Lung (tissue), 17 donors: ENCODE measurements at places on chromosomes 4 and X. TPM values are rescaled to one million over a fixed set of nuclear protein-coding genes. Genes with fewer than 3 reads are reported as not detected.

DNA sequence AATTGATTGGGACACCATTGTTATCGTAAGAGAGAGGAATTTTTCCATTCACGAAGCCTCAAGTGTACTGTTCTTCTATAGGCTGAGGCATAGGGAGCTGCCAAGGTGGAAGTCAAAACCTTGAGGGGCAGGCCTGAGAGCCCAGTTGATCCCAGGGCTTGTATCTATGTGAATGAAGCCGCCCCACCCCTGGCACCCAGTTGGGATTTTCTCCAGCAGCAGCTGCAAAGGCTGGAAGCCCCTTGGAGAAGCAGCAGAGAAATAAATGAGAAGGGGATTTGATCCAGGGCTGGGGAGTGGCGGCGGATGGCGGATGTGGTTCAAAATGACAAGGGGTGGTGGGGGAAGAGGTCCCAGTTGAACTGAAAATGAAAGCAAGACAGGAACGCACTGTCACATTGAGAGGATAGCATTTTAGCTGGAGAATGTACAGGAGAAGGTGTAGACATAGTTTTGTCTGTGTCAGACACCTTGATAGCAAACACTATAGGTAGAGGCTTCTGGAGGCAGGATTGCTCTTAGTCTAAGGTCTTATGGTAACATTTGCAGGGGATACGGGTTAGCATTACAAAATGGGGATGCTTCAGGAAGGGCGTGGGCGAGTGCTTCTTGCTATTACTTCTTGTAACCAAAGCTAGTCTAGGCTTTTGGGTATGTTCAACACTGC lies 32.6 kb downstream of the DOCK11 start:
- no peak for DNase-seq
- H3K4me1 ChIP-seq, result peaks cover 3% of the 10 kb centered on the region
- peak overlapping the region; percentile 16 for H3K27ac ChIP-seq
- no peaks in the 10 kb centered on the region for H3K27me3 ChIP-seq

GRCh38 chr4:102114118-102114630 lies 231.1 kb downstream of the SLC39A8 start:
- H3K27ac ChIP-seq, result no peak overlapping the region
- no peak overlapping the region for H3K4me3 ChIP-seq
- no peaks in the 10 kb centered on the region for H3K27me3 ChIP-seq
- H3K36me3 ChIP-seq, result no peaks in the 10 kb centered on the region

GRCh38 chrX:19875050-19875431 lies 12.4 kb downstream of the SH3KBP1 start:
- H3K36me3 ChIP-seq, result no peaks in the 10 kb centered on the region
- H3K4me3 ChIP-seq, result no peak overlapping the region
- no peak overlapping the region for H3K27ac ChIP-seq
- DNase-seq, result no peak
- H3K4me1 ChIP-seq, result peaks cover 4% of the 10 kb centered on the region

Gene OPRPN
- total RNA-seq, result not detected

- H3K36me3 ChIP-seq, result no peaks in the 10 kb centered on the region
Observed at GRCh38 chrX:11528623-11529022, 137.1 kb downstream of the ARHGAP6 start.

- H3K27me3 ChIP-seq, result no peaks in the 10 kb centered on the region
- H3K4me1 ChIP-seq, result no peaks in the 10 kb centered on the region
- no peaks in the 10 kb centered on the region for H3K36me3 ChIP-seq
- DNase-seq, result peak; percentile 18
- H3K4me3 ChIP-seq, result no peak overlapping the region
Observed at GRCh38 chr4:148881860-148882643, 439.8 kb upstream of the NR3C2 start.

DNA sequence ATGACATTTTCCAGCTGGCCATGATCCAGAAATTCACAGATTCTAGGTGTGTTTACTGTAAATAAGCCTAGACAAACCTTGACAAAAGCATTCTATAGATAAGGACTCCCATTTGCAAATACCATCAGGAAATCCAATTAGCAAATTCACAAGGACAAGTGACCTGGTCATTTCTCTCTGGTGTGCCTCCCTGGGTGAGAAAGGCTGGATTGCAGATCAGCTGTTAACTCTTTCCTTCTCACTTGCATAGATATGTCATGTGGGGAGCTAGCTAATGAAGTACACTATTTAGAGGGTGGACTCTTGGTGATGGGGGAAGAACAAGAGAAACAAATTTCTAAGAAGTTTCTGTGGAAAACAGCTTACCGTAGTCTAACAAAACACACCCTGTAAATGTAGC lies 58.9 kb downstream of the MOSPD2 start:
- no peaks in the 10 kb centered on the region for H3K4me1 ChIP-seq
- no peak for DNase-seq
- H3K4me3 ChIP-seq, result no peak overlapping the region
- no peak overlapping the region for H3K27ac ChIP-seq
- H3K27me3 ChIP-seq, result peaks cover 10% of the 10 kb centered on the region

- H3K27me3 ChIP-seq, result no peaks in the 10 kb centered on the region
- no peak overlapping the region for H3K27ac ChIP-seq
- peak; percentile 18 for DNase-seq
- no peak overlapping the region for H3K4me3 ChIP-seq
Observed at GRCh38 chr4:140809676-140810075, 53.5 kb upstream of the TBC1D9 start.

Gene CHM
- 44.8 TPM for total RNA-seq

Gene DUSP21
- not detected for total RNA-seq

DNA sequence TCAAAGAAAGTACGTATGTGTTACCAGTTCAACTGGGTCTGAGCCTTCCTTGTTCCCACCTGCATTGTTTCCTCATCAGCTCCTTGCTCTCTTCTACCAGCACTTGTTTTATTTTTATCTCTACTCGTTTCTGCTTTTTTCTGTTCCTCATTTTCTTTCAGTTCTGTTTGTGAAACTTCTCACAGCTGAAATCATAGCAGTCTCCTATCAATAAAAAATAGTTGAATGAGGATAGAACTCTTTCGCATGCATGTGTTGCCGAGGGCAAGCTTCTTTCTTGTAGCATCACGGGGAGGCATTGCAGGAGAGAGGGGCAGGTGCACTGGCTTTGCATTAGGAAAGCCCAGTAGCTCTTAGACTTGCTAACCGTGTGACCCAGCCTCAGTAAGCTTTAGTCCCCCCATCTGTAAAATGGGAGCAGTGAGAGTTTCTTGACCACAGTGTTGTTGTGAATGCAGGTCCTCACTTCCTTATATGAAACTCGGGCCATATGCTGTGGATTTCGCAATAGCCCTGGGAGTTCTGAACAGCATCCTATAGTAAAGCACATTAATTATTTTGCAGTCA lies 24.7 kb downstream of the OFD1 start:
- no peak overlapping the region for H3K27ac ChIP-seq
- peaks cover 9% of the 10 kb centered on the region for H3K4me1 ChIP-seq
- DNase-seq, result no peak
- no peak overlapping the region for H3K4me3 ChIP-seq

DNA sequence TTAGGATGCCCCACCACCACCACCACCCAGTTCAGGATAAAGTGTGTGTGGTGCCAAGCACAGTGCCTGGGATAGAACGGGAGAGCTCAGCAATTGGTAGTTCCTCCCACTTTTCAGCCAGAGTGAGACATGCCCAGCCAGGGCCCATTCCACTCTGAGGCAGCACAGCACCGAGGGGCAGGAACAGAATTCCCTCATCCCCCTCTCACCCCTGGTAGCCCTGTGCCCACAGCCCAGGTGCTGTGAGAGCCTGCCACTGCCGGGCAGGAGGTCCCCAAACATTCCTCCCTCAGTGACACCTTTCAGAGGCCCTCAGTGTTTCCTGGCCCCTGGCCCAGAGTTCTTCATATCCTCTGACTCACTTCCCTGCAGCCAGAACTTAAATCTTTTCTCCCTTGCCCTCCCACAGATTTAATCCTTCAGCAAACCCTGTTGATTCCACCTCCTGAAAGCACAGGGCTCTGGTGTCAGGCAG lies 8.1 kb downstream of the RIPPLY1 start:
- DNase-seq, result no peak
- H3K27me3 ChIP-seq, result peaks cover 26% of the 10 kb centered on the region
- no peaks in the 10 kb centered on the region for H3K4me1 ChIP-seq
- H3K36me3 ChIP-seq, result no peaks in the 10 kb centered on the region
- no peak overlapping the region for H3K27ac ChIP-seq

DNA sequence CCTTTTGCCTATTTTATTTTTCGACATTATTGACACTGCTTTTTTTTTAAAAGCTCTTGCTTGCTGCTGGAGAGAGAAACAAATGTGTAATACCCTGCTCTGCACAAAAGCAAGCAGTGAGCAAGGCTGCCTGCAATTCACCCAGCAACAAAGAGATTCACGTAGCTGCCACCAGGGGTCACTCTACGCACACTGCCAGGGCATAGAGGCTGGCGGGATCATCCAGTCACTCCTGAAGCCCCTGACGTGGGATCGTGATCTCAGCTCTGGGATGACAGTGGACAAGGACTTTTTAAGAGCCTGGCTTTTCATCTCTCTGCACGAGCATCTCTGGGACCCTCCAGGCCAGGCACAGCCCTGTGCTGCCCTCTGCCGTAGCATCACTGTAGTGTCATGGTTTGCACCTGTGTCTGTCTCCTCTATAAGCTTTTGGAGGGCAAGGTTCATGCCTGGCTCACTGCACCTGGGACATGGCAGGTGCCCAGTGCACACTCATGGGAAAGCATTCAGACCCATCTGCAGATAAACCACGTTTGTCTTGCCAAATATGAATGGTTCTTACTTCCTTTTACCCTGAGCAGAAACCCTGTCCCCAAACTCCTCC lies 19.8 kb downstream of the C4orf50 start:
- no peaks in the 10 kb centered on the region for H3K36me3 ChIP-seq
- peak; percentile 76 for DNase-seq
- H3K27ac ChIP-seq, result no peak overlapping the region
- H3K27me3 ChIP-seq, result no peaks in the 10 kb centered on the region

- H3K4me1 ChIP-seq, result no peaks in the 10 kb centered on the region
- DNase-seq, result peak; percentile 77
- no peak overlapping the region for H3K27ac ChIP-seq
- H3K27me3 ChIP-seq, result no peaks in the 10 kb centered on the region
Observed at GRCh38 chr4:33184657-33185290, 2464.6 kb downstream of the PCDH7 start.

DNA sequence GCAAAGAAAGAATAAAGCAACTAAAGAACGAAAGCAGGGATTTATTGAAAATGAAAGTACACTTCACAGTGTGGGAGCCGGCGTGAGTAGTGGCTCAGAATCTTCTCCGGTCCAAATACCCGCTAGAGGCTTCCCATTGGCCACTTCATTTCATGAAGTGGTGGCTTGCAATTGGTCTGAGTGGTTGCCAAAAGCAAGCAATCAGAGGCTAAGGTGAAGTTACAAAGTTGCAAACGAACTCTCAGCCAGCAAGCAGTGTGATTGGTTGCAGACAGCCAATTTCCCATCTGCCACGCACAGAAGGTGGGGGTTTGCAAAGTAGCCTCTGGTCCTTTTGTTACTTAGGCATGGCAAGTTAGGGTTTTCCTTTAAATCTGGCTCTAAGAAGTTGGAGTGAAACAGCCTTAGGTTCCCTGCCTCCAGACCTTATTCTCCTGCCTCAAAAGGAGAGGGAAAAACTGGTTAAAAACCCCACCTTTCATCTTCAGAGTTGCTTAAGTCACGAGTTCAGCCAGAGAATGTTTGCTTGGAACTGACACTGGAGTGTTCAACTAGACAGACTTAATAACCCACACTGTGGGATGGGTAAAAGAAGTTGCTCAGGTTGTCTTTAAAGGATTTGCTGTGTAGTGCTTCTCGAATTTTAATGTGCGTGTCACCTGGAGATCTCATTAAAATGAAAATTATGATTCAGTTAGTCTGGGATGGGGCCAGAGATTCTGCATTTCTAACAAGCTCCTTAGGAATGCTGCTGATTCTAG lies 6.9 kb upstream of the CLOCK start:
- no peaks in the 10 kb centered on the region for H3K27me3 ChIP-seq
- no peak overlapping the region for H3K27ac ChIP-seq
- no peak overlapping the region for H3K4me3 ChIP-seq
- peak; percentile 26 for DNase-seq
